ENCODE measurements at places on chromosomes 2 and 18.

DNA sequence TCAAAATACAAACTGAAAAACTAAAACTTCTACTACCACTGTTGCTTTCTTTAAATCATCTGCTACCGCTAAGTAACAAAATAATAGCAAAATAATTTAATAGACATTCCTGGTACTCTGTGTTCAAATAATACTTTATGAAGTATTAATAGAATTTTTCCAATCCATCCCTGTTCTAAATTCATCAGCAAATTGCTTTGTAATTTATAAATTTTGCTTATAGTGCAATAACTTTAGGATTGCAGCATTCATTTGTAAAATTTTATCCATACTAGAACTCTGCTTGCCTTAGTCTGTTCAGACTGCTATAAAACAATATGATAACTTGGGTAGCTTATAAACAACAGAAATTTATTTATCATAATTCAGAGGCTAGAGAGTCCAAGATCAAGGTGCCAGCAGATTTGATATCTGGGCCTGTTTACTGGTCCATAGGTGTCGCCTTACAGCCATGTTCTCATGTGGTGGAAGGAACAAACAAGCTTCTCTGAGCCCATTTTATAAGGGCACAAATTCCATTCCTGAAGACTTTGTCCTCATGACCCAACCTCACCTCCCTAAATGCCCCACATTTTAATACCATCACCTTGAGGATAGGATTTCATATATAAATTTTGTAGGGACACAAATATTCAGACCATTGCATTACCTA is 415.1 kb upstream of the MAP2 start:
- no peak for DNase-seq

DNA sequence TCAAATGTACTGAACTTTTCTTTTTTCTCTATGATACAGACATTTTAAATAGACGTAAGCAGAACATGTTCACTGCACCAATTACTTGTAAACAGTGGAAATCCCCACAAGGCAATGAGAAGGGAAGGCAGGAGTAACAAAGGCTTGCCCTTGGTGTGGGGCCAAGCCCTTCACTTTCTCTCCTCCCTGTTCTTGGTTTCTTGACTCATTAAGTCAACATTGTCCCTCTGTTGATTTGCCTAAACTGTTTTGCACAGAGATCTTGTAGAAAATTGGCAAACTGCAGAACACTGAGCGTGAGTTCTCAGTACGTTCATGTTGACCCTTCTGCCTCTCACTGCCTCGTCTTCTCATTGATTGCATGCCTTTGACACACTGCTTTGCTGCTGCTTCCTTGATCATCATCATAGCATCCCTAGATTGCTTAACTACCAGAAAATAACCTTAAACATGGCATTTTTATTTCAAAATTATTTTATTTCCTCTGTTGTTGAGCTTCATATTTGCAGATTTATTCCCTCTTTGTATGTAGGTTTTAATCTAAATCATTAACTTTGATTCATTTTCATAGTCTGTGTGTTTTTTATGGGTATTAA is 257.7 kb downstream of the PTGR3 start:
- DNase-seq, result no peak

GRCh38 chr2:98761267-98761781 is 30.4 kb upstream of the MGAT4A start:
- no peak for DNase-seq

DNA sequence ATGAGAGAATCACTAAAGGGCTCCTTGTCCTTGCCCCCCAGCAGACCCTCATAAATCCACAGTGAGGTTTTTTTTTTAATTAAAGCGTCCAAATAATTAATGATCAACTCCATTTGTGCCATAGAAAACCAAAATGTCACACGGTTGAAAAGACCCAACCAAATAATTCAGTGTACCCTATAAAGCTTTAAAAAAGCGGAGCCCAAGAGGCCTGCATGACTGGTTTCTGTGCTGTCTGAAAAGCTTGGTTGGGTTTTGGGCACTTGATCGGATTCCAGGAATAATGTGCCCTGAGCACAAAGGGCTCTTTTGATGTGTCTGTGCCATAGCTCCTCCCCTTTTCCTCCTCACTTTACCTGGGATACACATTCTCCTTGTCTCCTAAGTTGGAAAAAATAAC is 523.2 kb downstream of the TNS1 start:
- DNase-seq, result no peak

GRCh38 chr2:6958616-6959235 is 41.5 kb downstream of the RNF144A start:
- DNase-seq, result no peak

DNA sequence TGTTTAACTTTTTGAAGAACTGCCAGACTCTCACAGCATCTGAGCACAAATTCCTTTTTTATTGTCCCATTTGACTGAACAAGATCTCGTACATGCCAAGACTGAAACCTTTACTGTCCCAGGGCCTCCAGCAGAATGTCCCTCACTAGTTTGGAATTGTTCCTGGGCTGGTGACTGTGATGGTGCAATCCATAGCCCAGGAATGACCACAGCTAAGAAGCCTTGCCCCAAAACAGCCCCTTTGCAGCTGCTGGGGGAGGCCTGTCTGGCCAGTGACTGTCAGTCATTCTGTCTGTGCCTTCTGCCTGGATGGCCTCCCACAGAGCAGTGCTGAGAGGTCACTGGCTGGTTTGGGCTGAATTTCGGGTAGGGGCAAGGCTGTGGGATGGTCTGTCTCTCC is 184.5 kb upstream of the MSH6 start:
- DNase-seq, result no peak

GRCh38 chr18:51480407-51481261 is 283.2 kb upstream of the MEX3C start:
- DNase-seq, result no peak

DNA sequence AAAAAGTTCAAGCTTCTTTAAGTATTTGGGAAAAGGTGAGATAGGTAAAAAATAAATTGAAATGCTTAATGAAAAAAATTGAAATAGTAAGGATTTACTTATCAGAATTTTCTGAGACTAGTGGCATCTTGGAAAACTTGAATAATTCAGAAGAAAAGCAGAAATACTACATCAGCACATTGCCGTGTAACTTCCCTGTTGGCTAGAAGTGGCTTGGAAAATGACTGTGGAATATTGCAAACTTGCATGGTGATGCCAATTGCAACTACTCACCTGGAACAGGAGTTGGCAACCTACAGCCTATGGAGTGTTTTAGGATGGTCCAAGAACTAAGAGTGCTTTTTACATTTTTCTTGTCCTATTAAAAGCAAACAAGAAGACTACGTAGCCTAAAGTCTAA is 603.5 kb upstream of the VRK2 start:
- no peak for DNase-seq

DNA sequence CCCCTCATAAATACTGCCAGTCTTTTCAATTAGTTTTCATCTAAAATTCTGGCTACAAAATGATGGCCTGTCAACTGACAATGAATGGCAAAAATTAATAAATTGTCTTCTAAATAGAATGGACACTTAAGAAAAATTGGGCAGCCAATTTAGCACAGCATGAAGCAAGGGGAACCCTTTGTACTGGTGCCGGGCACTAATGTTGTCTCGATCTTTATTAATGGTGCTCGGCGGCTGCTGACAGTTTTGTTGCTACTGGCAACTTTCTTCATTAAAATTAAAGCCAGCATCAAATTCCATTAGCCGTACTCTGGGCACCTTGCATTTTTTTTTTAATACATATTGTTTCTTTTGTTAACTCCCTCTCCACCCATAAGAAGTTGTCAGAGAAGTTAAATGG is 309.3 kb downstream of the GBX2 start:
- no peak for DNase-seq

- DNase-seq, result no peak
Measured at GRCh38 chr2:187319441-187320108, 128.5 kb downstream of the CALCRL start.

GRCh38 chr18:10410472-10411308 is 43.7 kb upstream of the APCDD1 start:
- DNase-seq, result no peak

DNA sequence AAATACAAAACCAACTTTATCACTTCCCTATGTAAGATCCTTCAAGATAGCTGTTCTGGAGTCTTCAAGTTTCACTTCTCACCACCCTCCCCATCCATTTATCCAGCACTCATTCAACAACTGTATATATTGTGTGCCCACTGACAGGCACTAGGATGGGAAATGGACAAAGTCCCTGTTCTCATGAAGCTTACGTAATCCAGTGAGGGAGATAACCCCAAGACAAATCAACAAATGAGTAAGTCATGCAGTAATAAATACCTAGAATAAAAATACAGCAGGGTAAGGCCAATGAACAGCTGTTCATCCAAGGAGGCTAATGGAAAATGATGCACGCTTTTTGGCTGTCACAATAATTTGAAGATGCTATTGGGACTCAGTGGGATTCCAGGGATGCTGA is 133.8 kb downstream of the MEMO1 start:
- no peak for DNase-seq

- DNase-seq, result no peak
Measured at GRCh38 chr2:54879598-54880332, 156.3 kb downstream of the EML6 start.

DNA sequence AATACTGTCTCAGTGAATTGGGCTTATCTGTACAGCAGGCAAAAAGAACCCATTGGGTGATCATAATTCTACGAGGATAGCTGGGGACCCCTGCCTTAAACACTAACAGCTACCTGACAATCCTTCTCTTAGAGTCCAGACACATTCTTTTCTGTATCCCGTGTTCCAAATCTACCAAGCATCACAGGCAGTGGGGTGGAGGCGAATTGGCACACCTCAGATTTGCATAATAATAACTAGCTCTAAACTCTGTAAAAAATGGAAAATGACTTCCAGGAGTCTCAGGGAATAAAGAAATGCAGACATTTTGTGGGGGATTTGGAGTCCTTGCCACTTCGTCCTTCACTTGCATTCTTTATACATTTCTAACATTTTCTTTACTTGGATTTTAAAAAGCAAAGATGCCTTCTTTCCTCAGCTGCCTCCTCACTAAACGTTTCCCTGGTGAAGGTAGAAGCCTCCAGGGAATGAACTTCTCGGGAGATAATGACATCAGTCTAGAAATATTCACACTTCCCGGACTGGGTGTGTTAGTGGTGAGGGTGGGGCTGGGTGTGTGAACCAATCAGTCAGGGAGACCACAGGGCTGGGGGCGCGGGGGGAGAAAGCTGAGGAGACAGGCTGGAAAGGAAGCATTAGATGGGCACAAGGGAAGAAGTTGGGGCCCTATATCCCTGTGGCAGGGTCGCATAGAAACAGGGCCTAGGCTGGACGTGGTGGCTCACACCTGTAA is 59.1 kb upstream of the BOD1L2 start:
- DNase-seq, result no peak

GRCh38 chr2:9543557-9543956 is 12.1 kb downstream of the ADAM17 start:
- DNase-seq, result no peak

GRCh38 chr2:38907242-38907641 is 17.6 kb downstream of the ARHGEF33 start:
- no peak for DNase-seq

DNA sequence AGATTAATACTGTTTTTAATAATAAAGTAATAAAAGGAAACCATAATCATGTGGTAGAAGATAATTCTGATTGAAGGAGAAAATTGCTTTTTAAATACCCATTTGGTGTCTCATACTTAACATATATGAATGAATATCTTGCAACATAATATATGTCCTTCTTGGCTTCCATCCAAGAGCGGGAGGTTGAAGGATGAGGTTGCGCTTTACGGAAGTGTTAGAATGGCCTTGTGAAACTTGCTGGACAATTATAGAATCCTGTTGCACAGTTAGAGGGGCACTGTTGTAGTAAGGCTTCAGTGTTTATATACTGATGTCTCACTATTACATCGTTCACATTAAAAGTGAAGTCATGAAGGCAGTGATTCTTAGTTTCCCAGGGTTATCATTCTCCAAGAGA is 9.4 kb downstream of the INSIG2 start:
- no peak for DNase-seq

- no peak for DNase-seq
Measured at GRCh38 chr18:62396381-62396780, 71.3 kb downstream of the TNFRSF11A start.

DNA sequence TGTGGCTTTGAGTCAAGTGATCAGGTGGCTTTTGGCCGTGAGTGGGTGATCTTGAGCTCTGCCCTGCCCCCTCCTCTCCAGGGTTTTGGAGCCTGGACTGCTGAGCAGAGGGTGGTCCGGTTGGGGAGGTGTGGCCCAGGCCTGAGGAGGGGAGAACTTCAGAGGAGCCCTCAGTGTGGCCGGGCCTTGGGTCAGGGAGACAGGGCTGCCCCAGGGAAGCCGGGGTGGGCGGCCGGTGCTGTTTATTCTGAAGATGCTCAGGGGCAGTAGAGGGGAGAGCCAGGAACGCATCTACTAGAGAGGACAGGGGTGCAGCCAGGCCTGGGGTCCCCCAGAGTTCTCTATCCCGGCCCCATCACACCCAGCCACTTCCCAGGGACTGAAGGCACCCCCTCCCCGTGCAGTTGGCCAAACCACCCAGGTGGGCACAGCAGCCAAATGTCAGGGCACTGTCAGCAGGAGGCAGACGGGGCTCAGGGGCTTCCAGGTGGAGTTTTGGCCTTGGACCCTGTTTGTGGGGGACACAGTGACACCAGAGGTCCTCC is 963 bp downstream of the ERFE start:
- no peak for DNase-seq

DNA sequence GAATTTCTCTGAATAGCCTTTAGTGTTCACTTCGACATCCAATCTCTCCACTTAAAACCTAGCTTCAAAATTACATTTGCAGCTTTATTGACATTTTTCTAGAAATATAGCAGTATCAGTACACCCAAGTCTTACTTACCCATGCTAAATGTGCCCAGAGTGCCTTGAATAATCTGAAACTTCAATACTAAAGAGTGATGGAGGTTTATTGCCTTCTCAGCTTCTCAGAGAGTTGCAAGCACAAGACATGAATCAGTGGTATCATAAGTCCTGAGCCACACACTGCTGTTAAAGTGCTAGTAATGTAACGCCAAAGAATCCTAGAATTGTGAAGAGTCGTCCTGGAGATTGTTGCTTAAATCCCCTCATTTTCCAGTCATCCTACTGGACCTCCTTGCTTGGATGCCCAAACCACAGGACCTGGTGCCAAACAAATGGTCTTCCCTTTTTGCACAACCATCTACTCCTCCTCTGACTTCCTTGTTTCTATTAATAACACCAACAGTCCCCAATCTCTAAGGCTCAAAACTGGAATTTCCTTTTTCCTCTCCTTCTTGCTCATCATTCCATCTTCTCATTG is 83.2 kb upstream of the SPATS2L start:
- DNase-seq, result no peak

Data from NCI-H1092 (cell line).